ENCODE measurements at places on chromosomes 11 and 22.

DNA sequence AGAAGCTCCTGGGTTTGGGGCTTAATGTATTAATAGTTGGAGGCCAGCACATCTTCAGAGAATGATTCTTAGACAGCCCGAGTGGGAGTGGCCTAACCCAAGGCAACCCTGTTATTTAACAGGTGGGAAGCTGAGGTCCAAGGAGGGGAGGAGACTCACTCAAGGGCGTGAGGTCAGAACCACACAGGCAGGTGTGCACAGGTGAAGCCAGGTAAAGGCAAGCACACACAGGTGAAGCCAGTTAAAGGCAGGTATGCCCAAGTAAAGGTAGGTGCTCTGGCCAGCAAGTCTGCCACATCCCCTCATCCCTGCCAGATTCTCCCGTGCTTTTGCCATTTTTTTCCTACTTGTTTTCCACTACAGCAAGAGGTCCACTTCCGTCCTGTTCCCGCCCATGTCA lies 2.9 kb upstream of the SHANK2 start:
- no peak for DNase-seq

DNA sequence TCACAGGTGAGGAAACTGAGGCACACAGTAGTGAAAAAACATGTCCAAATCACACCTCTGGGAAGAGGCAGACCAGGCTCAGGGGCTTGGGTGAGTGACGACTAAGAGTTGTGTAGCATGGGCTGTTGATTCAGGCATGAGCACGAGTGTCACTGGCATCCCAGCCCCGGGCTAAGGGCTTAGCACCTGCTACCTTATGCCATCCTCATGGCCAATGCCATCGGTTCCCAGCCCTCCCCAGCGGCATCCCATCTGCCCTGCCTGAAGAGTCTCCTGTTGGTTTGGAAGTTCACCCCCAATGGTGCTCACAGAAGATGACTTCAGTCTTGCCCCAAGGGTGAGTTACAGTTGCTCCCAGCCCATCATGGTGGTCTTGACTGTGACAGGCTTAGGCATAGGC lies 22.4 kb downstream of the MB start:
- DNase-seq: no peak

DNA sequence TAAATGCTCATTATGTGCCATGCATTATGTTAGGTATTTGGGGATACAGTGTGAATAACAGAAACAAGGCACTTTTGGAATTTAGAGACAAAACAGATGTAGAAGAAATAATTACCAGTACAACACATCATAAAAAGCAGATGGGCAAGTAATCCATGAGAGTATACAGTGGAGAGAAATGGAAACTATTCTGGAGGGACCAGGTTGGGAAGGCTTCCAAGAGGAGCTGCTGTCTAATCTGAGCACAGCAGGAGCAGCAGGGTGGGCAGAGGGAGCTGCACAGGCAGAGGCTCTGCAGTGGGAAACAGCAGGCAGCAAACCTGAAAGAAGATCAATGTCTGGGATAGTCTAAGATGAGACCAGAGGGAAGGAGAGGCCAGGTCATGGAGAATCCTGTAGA lies 268.7 kb upstream of the CCDC90B start:
- DNase-seq: no peak

DNA sequence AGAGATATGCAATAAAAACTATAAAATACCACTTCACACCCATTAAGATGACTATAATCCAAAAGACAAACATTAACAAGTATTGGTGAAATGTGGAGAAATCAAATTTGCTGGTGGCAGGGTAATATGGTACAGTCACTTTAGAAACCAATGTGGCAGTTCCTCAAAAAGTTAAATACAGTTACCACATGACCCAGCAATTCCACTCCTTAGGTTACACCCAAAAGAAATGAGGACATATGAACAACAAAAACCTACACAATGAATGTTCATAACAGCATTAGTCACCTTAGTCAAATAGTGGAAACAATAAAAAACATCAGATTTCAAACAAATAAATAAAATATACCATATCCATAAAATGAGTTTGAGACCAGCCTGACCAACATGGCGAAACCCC lies 52.6 kb downstream of the RDX start:
- no peak for DNase-seq

DNA sequence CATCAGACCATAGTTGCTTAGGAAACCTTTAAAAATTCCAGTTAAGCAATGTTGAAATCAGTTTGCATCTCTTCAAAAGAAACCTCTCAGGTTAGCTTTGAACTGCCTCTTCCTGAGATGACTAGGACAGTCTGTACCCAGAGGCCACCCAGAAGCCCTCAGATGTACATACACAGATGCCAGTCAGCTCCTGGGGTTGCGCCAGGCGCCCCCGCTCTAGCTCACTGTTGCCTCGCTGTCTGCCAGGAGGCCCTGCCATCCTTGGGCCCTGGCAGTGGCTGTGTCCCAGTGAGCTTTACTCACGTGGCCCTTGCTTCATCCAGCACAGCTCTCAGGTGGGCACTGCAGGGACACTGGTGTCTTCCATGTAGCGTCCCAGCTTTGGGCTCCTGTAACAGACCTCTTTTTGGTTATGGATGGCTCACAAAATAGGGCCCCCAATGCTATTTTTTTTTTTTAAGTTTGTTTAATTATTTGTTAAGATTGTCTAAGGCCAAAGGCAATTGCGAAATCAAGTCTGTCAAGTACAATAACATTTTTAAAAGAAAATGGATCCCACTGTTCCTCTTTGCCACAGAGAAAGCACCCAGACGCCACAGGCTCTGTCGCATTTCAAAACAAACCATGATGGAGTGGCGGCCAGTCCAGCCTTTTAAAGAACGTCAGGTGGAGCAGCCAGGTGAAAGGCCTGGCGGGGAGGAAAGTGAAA lies 73.4 kb downstream of the NCAPD3 start:
- DNase-seq: no peak

DNA sequence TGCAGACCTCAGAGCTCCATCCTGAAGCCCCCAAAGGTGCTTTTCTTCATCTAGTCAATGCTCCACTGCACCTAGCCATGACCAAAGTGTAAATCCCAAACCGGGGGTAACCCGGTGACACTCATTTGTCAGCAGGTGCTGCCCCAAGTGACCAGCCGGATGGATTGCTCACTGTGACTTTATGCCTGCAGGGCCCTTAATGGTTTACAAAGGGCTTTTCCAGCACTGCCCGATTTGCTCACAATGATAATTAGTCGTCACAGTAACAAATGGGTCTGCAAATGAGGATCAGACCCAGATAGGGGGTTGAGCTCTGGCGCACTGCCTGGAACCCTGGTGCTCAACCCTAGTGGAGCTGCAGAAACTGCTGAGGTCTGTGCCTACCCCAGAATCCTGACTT lies 45.7 kb upstream of the CD5 start:
- DNase-seq: peak; percentile 46

All from coronary artery (tissue), 2 donors.